Activated naive CD4-positive, alpha-beta T cell treated with anti-CD3 and anti-CD28 coated beads, Interleukin-2, amount 10 ng/mL, durations not matched to agents 7 days and 5 days (primary cell): ENCODE measurements at places on chromosomes 3 and 15.
A peak's percentile ranks its signal among the peaks of the same experiment; 100 is the strongest.

- peaks cover 83% of the 10 kb centered on the region for H3K4me1 ChIP-seq
- peaks cover 31% of the 10 kb centered on the region for H3K36me3 ChIP-seq
- H3K4me3 ChIP-seq = peak overlapping the region; percentile 16
- DNase-seq = peak; percentile 77
- no peaks in the 10 kb centered on the region for H3K27me3 ChIP-seq
- H3K27ac ChIP-seq = peak overlapping the region; percentile 88
Observed at GRCh38 chr3:10224794-10225665, 23.2 kb upstream of the TATDN2 start.

GRCh38 chr3:12830785-12831156 is 10.6 kb downstream of the RPL32 start:
- no peak for DNase-seq
- H3K27me3 ChIP-seq = no peaks in the 10 kb centered on the region
- peaks cover 38% of the 10 kb centered on the region for H3K36me3 ChIP-seq
- H3K27ac ChIP-seq = no peak overlapping the region
- peaks cover 1% of the 10 kb centered on the region for H3K4me1 ChIP-seq
- no peak overlapping the region for H3K4me3 ChIP-seq

GRCh38 chr3:61725851-61726333 is 164.5 kb downstream of the PTPRG start:
- H3K4me1 ChIP-seq = no peaks in the 10 kb centered on the region
- DNase-seq = no peak
- no peak overlapping the region for H3K4me3 ChIP-seq

- no peak for DNase-seq
- no peak overlapping the region for H3K27ac ChIP-seq
- no peaks in the 10 kb centered on the region for H3K27me3 ChIP-seq
- H3K4me1 ChIP-seq = no peaks in the 10 kb centered on the region
Observed at GRCh38 chr3:195172896-195173295, 98.1 kb downstream of the XXYLT1 start.

- no peak overlapping the region for H3K4me3 ChIP-seq
- H3K27me3 ChIP-seq = no peaks in the 10 kb centered on the region
- no peak overlapping the region for H3K27ac ChIP-seq
- DNase-seq = no peak
Observed at GRCh38 chr15:100405179-100405578, 63.4 kb upstream of the ADAMTS17 start.
